ENCODE measurements at places on chromosomes 12 and 14. TPM values are rescaled to one million over a fixed set of nuclear protein-coding genes. Genes with fewer than 3 reads are reported as not detected.

KRT71 gene
- total RNA-seq, result not detected

ANGEL1 gene
- total RNA-seq, result 4.9 TPM

TARBP2 gene
- 36.5 TPM for total RNA-seq

CELA1 gene
- not detected for total RNA-seq

CFL2 gene
- 55.2 TPM for total RNA-seq

TAS2R14 gene
- 2.5 TPM for total RNA-seq

DEPDC4 gene
- 1.1 TPM for total RNA-seq
